ENCODE measurements at places on chromosomes 7 and 10.

DNA sequence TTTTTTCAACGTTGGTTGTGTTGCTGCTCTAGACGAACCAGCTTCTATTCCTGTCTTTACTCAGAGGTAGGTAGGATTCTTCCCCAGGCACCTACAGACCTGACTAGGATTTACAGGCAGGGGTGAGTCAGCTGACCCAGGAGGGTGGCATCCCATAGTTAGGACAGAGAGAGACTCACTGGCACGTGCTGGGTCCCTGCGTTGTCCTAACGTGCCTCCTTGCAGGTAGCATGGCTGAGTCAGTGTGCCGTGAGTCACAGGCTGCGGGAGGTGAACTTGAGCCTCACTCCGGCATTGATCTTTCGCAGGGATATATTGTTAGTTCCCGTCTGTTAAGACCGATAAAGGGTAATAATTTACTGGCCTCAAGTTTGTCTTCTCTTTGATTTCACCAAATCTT, 96.5 kb downstream of the PFKFB3 start:
- no peak for DNase-seq

GRCh38 chr10:120508393-120508792, 51.4 kb downstream of the PLPP4 start:
- DNase-seq, result no peak

- DNase-seq, result no peak
Observed at GRCh38 chr7:101833799-101834198, 16.4 kb downstream of the CUX1 start.

DNA sequence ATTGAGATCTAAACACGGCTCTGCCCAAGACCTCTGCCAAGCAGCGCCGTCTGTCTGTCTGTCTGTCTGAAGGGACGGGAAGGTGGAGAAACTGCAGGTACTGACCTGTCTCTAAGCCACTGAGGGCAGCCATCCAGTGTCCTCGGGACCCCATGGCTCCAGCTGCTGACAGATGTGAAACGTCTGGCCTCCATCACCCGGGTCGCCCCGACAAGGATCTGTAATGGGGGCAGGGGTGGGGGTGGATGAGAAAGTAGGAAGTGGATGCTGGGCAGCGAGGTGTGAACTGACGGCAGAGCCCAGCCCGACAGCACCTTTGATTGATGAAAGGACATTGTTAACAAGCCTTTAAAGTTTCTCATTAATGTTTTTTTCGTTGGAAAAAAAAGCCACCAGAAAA, 193.1 kb downstream of the EBF3 start:
- DNase-seq, result no peak

GRCh38 chr7:132638000-132638399, 61.7 kb upstream of the PLXNA4 start:
- no peak for DNase-seq

GRCh38 chr7:149731207-149731955, 42.0 kb downstream of the ZNF467 start:
- DNase-seq, result no peak

DNA sequence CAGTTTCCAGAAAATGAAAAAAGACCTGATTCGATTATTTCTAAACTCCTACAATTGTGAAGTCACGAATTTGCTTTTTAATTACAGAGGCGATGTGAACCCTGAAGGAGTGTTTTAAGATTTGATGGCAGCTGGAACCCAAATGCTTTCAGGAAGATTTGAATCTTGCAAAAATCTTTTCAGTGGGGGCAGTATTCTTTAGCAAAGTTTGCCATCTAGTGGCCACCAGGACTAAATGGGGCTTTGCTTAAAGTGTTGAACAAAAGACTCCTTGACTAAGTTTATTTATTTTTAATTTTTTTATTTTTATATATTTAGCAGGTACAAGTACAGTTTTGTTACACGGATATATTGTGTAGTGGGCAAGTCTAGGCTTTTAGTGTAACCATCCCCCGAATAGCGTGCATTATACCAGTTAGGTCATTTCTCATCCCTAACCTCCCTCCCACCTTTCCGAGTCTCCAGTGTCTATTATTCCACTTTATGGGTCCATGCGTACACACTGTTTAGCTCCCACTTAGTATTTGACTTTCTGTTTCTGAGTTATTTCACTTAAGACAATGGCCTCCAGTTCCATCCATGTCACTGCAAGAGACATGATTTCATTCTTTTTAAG, 98.8 kb downstream of the CACNB2 start:
- no peak for DNase-seq

DNA sequence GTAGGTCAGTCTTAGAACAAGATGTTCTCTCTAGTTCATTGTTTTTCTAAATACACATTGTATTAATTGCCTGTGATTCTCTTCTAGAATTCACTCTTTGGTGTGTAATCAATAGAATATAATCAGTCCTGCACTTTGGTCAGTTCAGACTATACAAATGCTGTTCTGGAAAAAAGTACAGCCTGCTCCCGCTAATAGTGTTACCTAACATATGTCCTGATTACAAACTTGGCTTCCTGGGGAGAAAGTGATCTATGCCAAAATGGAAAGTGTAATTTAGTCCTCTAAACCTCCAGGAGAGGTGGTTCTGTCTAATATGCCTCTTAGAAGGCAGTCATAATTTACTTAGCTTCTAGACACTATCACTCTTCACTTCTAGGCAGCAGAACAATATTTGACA, 215.5 kb downstream of the SEMA3D start:
- no peak for DNase-seq

- no peak for DNase-seq
Observed at GRCh38 chr10:44385696-44386441, 972 bp upstream of the CXCL12 start.

DNA sequence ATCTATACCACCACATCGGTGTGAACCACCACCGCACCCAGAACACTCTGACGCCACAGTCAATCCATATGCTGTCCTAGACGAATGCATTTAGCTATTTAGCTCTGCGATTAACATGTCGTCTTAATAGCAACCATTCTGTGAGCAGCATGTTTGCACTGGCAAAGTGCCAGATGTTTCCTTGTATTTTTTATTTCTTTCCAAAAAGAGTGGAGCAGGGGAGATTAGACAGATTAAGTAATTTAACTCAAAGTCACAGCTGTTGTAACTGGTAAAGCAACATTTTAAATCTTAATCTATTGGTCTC, 57.0 kb upstream of the ARL4A start:
- DNase-seq, result no peak

GRCh38 chr7:158812684-158813083, 16.6 kb downstream of the ESYT2 start:
- DNase-seq, result peak; percentile 14

DNA sequence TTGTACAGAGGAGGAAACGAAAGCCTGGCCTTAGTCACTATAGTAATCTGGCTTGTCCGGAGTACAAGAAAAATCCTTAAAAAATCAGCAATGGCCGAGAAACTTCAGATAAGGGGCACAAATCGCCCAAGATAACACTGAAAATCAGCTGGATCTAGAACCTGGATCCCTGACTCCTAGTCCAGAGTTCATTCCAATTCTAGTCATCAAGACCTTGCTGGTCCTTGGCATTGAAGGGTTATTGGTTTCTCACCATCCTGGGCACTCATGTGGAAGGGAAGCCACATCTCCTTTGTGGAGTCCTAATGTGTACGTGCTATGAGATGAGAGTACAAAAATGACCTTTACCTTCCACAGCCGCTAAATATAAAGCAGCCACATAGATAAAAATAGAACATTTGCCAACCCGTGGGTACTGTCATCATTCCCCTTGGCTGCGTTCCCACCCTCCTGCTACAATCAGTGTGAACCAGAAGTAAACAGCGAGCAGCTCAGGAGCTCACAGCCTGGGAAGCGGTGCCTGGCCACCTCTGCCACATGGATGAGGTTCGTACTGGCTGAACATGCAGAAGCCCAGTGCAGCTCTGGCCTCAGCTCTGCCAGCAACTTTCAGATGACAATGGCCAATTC, 116.0 kb upstream of the PDLIM1 start:
- DNase-seq, result no peak

DNA sequence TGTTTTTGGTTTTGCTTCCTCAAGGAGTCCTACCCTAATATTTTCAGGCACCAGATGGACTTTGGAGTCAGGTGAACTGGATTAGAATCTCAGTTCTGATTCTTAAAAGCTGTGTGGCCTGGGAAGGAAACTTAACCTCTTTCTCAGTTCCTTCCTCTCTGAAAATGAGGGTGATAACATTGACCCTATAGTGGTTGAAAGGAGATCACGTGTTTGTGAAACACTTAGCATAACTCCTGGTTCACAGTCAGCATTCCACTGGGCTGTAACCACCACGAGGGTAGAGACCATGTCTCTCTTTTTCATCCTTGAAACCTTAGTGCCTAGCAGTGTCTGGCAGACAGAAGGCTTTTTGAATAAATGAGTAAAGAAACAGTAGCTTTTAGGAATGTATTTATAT, 16.7 kb downstream of the LSMEM1 start:
- no peak for DNase-seq

- no peak for DNase-seq
Observed at GRCh38 chr7:149849174-149849573, 11.0 kb downstream of the ZNF862 start.

DNA sequence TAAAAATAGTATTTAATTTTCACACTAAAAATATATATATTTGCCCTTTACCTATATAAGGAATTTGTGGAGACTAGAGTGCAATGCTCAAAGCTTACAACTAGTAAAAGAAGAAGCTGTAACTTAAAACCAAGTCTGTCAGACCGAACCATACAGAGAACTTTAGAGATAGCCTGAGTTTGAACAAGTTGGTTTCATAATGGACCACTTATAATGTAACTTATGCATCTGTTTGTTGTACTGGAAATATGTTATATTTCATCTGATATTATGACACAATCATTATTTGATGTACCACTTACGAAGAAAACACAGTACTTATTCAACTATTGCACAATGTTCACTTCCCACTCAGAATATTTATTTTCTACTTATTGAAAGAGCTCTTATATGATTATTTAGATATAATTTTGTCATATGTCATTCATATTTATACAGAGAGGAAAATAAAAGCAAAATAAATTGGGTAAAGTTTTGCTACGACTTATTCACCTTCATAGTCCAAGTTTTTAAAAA, 462.8 kb downstream of the ATRNL1 start:
- no peak for DNase-seq

DNA sequence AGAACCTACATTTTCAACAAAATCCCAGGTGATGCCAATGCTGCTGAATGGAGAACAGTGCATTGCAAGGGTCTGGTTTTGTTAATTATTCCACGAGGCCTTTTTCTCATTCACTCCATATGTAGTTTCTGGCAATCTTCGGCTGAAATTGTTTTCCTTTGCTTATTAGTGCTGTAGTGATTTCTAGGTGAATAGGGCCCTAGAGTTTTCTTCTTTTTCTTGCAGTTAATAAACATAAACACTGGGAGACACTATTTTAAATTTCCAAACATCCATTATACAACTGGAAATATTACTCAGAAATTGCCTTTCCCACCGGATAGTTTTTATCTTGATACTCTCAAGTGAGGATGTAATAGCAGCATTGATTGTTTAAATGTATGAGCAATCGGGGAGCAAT, 435.6 kb downstream of the XPNPEP1 start:
- no peak for DNase-seq

DNA sequence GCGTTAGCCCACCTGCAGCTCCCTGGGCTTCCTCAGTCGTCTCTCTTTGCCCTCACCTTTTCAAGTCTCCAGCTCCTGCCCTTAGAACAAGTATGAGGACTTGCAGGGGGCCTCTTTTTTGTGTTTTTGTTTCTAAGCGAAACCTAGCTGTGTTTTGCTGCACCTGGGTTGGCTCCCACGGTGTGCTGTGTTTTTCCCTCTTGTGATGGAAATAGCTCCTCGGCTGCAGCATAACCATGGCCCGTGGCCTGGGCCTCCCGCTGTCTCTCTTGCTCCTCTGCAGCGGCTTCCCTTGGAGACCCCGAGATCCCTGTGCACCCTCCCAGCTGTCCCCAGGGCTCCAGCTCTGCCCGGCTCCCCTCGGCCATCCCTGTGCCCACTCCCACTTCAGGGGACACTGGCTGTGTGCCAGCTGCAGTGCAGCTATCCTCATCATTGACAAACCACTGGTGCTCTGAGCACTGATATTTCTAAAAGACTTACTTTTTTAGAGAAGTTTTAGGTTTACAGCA, 75.6 kb upstream of the TCERG1L start:
- DNase-seq, result no peak

DNA sequence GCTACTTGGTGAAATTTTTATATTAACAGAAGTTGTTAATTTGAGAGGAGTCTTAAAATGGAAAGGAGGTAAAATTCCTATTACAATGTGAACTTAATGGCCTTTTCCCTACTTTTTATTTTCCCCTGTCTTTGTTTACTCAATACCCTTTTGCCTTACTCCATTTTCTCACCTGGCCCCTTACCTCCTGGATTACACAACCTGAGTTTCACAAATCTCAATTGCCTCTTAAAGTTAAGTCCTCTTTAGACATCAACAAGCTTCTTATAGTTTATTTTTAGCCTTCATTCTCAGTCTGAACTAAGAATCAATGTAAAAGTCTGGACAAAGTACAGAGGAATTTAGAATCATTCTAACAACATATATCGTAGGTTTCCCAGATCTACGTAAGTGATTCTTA, 247.0 kb downstream of the PCDH15 start:
- DNase-seq, result no peak

DNA sequence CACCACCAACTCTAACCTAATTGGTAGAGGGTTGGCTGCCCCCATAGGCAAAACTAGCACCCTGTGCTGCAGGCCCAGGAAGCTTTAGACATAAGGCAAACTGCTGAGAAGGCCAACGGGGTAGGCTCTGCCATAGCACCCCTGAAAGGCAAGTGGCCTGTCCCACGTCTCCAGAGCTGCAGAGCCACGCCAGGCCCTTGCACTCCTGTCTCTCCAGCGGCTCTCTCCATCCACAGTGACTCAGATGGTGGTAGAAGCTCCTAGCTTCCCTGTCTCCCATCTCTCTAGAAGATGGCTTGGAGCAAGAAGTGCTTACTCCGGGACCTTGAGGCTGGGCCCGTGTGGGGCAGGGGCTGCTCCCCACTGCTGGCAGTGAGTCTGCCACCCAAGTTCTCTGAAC, 310.6 kb upstream of the ZMIZ1 start:
- DNase-seq, result no peak

DNA sequence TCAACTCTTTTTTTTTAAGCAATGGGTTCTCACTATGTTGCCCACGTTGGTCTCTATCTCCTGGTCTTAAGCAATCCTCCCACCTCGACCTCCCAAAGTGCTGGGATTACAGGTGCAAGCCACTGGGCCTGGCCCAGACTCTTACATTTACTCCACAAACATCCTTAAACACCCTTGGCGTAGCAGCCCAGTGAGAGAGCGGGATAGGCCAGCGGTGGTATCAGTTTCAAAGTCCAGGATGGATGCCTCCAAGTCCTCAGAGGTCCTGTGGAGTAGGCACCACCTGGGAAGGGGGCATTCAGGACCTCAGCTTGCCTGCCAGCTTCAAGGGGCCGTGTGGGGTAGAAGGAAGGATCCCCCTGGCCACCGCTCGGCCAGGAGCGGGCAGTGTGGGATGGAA, 18.1 kb upstream of the VPS37D start:
- DNase-seq, result no peak

GRCh38 chr10:91613411-91614187, 19.3 kb downstream of the PPP1R3C start:
- no peak for DNase-seq

DNA sequence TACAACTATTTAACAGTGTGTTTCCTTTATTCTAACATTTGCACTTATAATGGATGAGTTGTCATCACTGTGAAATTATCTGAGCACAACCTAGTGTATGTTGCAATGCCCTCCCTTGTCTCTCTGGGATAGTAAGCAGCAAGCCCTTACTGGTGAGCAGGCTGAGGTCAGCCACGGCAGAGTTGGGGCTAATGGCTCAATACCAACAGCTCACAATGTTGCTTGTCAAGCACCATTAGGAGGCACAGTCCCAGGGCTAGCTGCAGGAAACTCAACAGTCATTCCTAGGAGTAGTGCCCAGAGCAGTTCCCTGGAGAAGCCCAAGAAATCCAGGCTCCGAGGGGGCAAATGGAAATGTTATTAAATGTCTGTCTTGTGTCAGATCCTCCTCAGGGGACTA, 858.4 kb downstream of the GRID1 start:
- DNase-seq, result no peak

Measured in stimulated activated CD8-positive, alpha-beta memory T cell treated with anti-CD3 and anti-CD28 coated beads, Interleukin-12 subunit alpha, Interleukin-12 subunit beta, amount 100 ng/mL, for 4 hours (primary cell).